ENCODE measurements at places on chromosomes 3 and 15.

GRCh38 chr15:25504307-25504706, 65.5 kb upstream of the UBE3A start:
- DNase-seq, result no peak

DNA sequence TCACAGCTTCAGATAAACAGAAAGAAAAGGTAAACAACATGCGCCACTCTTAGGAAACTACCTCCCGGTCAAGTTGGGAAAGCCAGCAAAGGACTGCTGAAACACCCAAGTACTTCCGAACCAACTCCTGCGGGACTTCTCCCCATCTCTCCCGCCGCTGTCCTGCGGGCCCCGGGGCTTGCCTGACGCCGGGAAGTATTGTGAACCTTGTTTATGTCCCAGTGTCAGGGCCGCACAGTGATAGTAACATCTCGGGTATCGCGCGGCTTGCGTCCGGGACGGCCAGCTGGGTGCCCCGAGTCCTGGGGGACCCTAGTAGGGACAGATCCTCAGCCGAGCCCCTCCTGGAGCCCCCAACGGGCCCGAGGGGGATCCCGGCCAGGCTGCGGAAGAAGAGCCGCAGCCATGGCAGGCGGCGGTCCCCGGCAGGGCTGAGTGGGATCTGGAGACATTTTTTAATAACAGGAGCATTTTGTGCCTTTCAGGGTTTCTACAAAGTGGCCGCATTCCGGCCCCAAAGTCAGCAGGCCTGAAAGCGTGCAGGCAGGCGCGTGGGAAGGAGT, 756 bp downstream of the CLPX start:
- DNase-seq, result no peak

- DNase-seq, result no peak
Measured at GRCh38 chr3:174346141-174346540, 513.0 kb upstream of the NAALADL2 start.

GRCh38 chr15:82851306-82851850, 42.0 kb downstream of the WHAMM start:
- DNase-seq, result no peak

GRCh38 chr3:12946251-12946648, 104.9 kb upstream of the RPL32 start:
- no peak for DNase-seq

DNA sequence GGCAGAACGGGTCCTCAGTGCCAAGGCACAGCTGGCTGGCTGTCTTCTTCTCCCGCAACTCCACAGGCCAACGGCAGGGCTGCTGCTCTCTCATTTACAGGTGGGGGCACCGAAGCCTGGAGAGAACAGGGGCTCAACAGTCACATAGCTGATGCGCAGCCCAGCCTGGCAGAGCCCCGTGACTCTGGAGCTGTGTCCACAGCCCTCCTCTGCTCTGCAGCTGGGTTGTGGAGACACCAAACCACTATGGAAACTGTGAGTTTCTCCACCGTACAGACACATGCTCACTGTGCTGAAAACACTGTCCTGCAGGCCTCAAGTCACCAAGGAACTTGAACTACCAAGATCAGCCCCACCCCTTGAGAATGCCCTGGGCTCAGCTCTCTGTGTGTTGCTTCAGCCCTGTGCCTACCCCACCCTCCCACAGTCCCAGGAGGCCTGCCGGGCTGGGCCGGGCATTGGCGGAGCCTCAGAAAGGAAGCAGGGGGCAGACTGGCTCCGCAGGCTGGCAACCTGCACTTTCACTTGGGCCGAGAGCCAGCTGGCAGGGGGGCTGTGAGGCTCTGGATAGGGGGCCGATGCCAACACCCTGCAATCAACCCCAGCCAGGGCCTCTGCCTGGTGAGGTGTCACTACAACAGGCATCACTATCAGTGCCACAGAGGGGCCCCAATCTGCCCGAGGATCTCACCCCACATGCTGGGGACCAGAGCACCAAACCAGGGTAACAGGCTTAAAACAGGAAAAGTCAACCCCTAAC, 113.7 kb upstream of the RPL32 start:
- DNase-seq, result no peak

GRCh38 chr15:58611731-58612676, 137.5 kb downstream of the ADAM10 start:
- no peak for DNase-seq

- no peak for DNase-seq
Measured at GRCh38 chr3:112763258-112763657, 83.4 kb downstream of the CD200R1L start.

DNA sequence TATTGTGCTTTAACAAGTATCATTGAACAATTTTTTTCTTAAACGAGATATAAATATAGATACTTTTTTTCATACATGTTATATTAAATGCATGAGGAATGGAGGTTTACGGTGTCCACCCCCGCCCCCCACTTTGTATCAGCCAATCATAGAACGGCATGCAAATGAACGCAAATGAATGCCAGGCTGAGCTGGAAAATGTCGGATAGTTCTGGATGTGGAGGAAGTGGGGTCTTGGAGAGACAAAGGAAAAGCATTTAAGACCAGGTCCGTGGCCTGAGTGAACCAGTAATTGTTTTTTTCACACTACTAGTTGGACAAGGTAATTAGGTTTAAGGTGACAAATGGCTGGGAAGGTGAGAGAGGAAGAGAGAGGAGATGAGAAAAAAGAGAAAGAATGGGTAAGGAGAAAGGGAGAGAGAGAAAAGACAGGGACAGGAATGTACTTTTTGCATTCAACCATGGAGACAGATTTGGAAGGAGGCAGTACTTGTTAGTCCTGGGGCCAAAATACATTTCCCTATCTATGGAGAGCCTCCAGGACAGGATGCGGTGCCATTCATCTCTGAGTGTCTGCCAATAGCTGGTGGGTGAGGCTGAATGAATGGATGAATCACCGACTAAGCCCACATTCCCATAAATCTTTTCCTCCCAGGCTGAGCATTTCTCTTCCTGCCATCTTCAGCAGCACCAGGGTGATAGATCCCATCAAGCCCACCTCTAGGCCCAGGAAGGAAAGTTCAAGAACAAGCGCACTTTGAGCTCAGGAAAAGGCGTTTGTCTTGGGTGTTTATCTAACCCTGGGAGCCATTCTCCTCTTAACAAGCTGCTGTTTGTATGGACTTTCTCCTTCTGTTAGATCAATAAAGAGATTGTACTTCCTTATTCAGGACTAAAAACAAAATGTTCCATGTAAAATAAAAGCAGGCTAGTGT, 1.4 kb upstream of the RAD18 start:
- no peak for DNase-seq

- DNase-seq, result no peak
Measured at GRCh38 chr15:101201411-101202174, 50.3 kb downstream of the CHSY1 start.

DNA sequence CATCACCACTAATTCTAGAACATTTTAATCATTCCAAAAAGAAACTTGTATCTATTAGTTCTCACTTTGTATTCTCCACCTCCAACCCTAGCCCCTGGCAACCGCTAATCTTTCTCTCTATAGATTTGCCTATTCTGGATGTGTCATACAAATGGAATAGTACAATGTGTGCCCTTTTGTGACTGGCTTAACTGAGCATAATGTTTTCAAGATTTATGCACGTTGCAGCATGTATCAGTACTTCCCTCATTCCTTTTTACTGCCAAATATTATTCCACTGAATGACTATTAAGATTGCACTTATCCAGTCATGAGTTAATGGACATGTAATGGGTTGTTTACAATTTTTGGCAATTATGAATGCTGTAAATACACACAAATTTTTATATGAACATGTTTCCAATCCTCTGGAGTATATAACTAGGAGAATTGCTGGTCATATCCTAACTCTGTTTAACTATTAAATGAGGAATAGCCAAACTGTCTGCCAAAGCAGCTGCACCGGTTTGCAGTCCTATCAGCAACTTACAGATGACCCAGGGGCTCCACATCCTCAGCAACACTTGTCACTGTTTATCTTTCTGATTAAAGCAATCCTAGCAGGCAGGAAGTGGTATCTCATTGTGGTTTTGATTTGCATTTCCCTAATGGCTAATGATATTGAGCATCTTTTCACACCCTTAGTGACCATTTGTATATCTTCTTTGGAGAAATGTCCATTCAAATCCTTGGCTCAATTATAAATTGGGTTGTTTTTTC, 42.9 kb downstream of the DCUN1D1 start:
- no peak for DNase-seq

DNA sequence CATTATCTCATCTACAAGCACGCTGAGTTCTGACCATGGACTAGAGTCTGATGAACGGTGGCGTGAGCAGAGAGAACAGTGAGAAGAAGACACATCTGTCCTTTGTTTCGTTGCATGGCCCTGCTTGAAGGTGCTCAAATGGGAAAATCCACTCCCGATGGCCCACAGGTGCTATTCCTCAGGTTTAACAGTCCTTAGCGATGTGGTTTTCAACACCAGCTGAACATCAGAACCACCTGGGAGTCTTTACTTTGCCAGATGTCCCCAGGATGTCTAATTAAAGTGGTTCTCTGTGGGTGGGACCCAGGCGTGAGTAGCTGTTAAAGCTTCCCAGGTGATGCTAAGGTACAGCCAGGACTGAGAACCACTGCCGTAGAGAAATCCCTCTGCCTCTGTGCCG, 13.0 kb downstream of the ADAMTS17 start:
- DNase-seq, result no peak

GRCh38 chr3:110576960-110577359, 494.7 kb upstream of the NECTIN3 start:
- DNase-seq, result no peak

DNA sequence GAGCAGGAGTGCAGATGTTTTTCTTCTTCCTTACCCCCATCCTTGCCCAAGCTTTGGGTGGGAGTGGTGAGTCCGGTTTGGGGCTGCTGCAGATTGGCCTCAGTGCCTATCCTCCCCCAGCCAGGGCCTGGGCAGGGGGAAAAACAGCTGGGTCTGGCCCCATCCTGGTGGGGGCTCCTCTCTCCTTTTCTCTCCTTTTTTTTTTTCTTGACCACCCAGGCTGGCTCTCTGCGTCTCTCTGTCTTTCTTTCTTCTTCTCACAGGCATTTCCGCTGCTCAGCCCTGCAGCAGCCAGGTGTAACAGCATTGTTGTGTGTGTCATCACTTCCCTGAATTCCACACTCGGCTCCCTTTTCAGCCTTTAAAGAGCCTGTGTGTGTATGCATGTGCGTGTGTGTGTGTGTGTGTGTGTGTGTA, 2.0 kb downstream of the FOXL2NB start:
- DNase-seq, result no peak

Data from activated gamma-delta T cell treated with anti-CD3 and anti-CD28 coated beads, Interleukin-2, amount 50 U/mL, for 16 hours (primary cell).